Activated T-cell treated with anti-CD3 and anti-CD28 coated beads, Interleukin-2, amount 50 U/mL, for 72 hours (primary cell): ENCODE measurements at places on chromosomes 5 and 9.

DNA sequence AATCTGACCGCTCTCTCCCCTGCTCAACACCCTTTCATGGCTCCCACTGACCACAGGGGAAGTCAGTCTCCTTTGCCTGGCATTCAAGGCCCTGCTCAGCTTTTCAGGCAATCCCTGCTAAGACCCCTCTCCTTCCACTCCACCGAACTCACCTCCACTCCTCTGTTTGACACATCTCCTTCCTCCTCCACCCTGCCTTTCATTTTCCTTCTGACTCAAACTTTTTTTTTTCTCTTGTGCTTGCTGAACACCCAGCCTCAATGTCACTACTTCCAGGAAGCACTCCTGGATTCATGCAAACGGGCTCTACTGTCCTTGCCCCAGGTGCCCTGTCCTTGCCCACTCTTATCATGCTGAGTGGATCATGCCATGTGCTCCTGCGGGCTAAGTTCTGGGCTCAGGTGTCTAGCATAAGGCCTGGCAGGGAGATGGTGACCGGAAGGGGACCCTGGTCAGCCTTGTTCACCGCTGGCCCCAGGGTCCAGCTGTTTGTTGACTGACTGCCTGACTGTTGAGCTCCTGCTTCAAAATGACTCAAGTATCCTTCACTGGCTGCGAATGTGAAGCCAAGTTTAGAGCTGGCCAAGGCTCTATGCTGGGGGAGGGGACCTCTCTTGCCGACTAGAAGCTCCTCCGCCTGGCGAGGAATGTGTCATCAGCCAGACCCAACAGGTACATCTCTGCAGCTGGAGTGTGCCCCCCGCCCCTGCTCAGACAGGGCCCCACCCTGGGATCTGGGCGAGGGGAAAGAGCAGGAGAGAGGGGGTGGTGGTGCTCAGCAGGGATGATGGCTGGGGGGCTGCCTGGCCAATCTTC is 6.2 kb downstream of the NR5A1 start:
- no peak for DNase-seq

GRCh38 chr5:13632676-13633075 is 311.8 kb downstream of the DNAH5 start:
- no peak for DNase-seq

- DNase-seq: no peak
Measured at GRCh38 chr5:107396351-107396690, 274.4 kb downstream of the EFNA5 start.

- DNase-seq: no peak
Measured at GRCh38 chr9:19922476-19923118, 133.8 kb upstream of the SLC24A2 start.

GRCh38 chr5:113166261-113166660 is 189.7 kb downstream of the DCP2 start:
- DNase-seq: no peak

DNA sequence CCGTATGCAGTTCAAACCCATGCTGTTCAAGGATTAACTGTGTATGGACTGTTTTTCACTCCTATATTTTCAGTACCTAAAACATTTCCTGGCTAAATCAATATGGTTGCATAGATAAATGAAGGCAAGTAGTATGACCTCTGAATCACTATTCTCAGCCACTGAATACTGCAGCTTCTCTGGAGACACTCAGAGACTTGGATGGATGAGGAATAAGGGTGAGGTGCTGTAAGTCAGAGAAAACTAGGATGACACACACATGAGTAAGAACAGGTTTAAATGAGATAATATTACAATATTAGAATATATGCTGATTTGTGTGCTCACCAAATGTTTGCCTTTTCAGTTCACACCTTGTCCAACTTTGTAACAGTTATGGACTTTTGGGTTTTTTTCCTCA is 26.0 kb upstream of the ANXA1 start:
- DNase-seq: no peak

- DNase-seq: peak; percentile 54
Measured at GRCh38 chr9:97740848-97741821, 44.0 kb upstream of the XPA start.

DNA sequence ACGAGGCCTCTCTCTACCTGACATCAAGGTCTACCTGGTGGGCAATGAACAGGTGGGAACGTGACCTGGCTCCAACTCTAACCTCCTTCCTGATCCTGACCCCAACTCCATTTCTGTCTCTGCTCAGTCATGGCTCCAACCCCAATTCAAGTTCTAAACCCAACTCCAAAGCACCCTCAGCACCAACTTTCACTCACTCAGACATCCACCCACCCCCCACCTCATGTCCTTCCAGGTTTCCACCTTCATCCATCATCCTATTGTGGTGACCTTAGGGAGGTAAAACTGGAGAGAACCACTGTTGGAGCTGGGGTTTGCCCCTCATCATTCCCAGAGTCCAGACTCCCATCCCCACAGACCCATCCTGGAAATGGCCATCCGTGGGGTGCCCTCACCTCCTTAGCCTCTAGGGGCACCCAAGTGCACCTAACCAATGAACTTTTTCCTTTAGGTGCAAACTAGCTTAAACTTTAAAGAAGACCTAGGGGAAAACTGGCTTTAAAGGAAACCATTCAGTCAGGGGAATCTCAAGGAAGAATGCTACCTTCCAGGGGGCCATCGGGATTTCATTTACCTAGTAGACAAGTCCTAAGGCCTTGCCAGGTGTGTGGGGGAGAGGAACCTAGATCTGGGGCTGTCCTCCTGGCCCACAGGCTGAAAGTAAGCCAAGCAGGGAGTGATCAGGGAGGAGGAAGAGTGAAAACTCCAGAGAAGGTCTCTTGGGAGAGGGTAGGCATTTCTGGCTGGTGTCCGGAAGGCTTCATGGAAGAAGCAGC is 11.3 kb downstream of the RGS14 start:
- DNase-seq: no peak

DNA sequence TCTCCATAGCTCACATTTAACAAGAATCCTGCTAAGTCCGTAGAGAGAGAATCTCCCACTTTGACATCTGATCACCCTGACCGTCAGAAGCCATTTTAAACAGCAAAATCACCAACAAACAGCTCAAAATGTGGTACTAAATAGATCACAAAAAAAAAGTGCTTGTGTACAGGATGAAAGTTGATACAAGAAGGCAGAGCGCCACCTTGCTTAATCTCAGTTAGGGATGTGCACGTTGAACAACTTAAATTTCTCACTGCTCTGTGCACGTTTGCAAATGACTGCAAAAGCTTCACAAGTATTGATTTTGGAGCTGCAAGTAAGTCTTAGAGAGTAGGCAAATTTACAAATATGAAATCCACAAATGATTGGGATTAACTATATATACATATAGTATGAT is 63.1 kb upstream of the NREP start:
- DNase-seq: no peak

DNA sequence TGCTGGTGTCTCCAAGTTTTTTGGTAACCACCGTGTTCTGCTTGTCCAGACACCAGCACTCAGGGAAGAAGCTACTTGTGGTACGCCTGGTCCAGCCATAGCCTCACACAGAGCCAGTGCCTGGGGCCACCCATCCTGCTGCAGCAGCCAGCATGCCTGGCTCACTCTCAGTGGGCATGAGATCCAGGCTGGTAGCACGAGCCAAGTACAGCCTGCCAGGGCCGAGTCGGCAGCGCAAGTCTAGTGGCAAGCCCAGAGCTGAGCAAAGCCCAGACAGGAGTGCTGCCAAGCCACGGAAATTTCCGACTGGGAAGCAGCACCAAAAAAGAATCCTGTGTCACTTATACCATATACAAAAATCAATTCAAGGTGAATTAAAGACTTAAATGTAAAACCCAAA is 36.3 kb upstream of the FBXL17 start:
- DNase-seq: no peak

DNA sequence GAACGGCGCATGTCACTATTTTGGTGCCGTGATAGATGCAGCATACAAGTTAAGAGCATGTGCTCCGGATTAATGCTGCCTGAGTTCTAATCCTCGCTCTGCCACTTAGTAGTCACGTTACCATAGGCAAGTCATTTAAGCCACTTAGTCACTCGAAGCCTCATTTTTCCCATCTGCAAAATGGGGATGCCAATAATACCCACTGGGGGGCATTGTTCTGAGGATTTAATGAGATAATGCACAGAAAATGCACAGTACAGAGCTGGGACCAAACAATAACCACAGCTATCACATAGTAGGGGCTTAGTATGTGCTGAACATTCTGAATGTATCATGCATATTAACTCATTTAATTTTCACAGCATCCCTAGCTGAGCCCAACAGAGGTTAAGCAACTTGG is 9.1 kb downstream of the NIPAL4 start:
- DNase-seq: no peak

- DNase-seq: peak; percentile 11
Measured at GRCh38 chr9:99052815-99053715, 51.8 kb upstream of the TGFBR1 start.

DNA sequence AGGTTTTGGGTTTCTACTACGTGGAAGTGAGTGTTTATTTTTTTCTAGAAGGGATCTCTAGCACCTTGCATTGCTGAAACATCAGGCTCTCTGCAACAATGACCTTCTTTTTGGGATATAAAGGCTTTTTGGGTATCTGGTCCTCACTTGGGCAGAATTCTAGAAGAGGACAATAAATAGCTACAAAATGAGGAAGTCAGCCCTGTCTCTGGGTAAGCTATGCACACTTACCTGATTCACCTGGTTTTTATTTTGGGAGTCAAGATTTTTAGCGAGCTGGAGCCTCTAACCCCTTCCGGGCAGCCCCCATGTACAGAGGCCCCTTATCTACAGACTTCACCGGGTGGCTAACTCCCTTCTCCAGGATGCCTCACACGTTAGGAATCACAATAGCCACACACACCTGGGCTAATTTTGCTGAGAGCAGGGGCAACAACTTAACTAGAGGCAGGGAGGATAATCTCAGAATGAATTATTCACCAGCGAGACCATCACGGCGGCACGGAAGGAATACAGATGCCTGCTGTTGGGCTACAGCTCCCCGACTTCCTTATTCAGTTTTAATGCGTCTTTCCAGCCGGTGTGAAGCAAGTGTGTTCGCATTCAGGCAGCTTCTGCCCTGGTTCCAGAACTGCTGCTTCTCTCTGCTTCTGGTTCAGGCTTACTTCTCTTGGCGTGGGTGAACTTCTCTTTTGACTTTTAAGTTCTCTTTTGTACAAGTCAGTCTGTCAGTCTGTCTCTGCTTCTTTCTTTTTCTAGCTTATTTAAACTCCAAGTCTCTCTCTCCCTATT is 341.0 kb upstream of the PANK3 start:
- no peak for DNase-seq

GRCh38 chr9:106728860-106729259 is 134.1 kb upstream of the ZNF462 start:
- DNase-seq: no peak

GRCh38 chr9:69470186-69470977 is 145.4 kb downstream of the ENTREP1 start:
- no peak for DNase-seq

GRCh38 chr9:77019236-77019925 is at the start of gene FOXB2:
Gene FOXB2, plus strand, starts transcription at chr9:77019655. Its CDS starts 0 bp downstream, at chr9:77019655.
- DNase-seq: no peak

- DNase-seq: no peak
Measured at GRCh38 chr5:85741972-85742371, 875.8 kb upstream of the COX7C start.

- peak; percentile 43 for DNase-seq
Measured at GRCh38 chr9:133375116-133375723, 640 bp downstream of the SURF4 start.

DNA sequence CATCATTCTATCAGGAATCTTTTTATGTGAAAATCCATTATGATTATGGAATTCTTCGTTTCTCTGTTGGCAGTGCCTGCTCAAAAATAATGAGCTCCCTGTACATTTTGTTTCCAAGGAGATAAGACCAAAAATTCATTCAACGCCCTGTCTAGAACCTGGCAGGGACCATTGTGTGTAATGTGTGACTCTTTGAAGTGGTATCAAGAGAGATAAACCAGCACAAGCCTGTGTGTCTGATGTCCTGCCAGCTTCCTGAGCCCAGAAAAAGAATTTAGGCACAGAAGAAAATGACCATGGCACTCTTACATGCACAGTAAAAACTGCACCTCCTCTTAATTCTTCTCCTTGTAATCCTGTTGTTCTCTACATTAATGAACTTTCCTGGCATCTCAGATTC is 177.4 kb downstream of the SAXO1 start:
- DNase-seq: no peak

GRCh38 chr5:88244686-88245085 is 24.0 kb downstream of the TMEM161B start:
- no peak for DNase-seq

DNA sequence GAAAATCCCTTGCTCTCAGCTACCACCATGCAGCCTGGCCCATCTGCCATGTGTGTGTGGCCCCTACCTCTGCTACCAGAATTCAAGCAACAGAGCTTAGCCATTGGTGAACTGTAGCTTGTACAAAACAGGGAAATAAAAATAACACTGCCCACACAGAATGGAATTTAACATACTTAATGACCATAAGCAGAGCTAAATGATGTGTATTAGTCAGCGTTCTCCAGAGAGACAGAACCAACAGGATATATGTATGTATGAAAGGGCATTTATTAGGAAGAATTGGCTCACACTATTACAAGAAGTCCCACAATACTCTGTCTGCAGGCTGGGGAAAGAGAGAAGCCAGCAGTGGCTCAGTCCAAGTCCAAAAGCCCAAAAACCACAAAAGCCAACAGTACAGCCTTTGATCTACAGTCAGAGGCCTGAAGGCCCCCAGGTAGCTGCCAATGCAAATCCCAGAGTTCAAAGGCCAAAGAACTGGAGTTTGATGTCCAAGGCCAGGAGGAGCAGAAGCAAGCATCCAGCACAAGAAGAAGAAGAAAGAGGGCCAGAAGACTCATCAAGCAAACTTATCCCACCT is 318.8 kb downstream of the DNAH5 start:
- DNase-seq: no peak

DNA sequence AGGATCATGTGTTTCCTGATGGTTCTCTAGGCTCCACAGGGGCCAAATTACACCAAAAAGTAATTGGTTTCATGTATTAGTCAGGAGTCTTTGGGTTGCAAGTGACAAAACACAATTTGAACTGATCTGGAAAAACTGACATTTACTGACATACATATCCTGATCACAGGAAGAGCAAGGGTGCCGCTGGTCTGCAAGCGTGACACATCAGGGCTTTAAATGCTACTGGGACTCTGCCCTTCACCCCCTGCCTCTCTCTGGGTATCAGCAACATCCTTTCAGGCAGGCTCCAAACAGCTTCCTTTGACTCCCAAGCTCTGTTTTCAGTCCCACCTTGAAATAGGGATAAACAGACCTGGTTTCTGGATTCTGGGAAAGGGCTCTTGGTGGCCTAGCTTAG is 197.5 kb downstream of the PALM2AKAP2 start:
- peak; percentile 40 for DNase-seq

- no peak for DNase-seq
Measured at GRCh38 chr5:159174511-159175168, 34.7 kb downstream of the RNF145 start.

- no peak for DNase-seq
Measured at GRCh38 chr5:75568202-75568601, 43.1 kb upstream of the ANKDD1B start.

- peak; percentile 19 for DNase-seq
Measured at GRCh38 chr5:35622974-35623373, 5.3 kb downstream of the SPEF2 start.

DNA sequence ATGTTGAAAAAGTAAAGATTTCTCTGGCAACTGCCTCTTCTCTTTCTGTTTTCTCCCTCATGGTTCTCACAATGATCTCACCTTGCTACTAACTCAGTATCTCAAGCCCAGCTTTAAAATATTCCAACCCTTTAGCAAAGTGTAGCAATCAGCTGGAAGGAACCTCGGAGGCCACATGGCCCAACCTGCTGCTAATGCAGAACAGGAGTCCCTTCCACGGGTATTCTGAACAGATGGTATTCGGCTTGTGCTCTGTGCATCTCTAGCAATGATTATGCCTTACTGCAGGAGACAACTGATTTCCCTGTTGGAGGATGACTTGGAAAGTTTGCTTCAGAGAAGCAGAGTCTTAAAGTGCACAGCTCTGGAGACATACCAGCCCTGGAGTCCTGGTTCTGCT is 151.8 kb upstream of the PPP1R2B start:
- no peak for DNase-seq
